ENCODE measurements at places on chromosomes 16 and 17.

- DNase-seq, result no peak
These were observed 775 bp downstream of the CYTH1 start for GRCh38 chr17:78781104-78781892.

GRCh38 chr17:63262751-63263476 is 183.2 kb downstream of the CYB561 start:
- no peak for DNase-seq

GRCh38 chr16:14110728-14111251 is 39.7 kb downstream of the MRTFB start:
- DNase-seq, result no peak

- DNase-seq, result no peak
These were observed 344.5 kb downstream of the SEC14L1 start for GRCh38 chr17:77485089-77485833.

DNA sequence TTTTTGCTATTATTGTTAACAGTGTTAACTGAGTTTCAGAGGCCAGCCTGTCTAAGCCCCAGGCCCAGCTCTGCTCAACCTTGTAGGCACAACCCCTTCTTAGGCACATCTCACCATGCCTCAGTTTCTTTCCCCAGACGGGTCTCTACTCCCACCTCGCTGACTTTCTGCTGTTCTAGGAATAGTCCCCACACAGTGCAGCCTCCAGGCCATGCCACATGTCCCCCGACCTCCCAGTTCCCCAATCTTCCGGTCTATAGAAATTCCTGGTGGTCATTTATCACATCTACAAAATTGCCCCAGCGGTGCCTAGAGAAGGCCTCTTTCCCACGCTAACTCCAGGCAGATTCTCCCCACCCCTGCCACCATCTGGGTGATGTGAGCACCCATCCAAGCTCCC is 34.8 kb downstream of the ADGRG5 start:
- no peak for DNase-seq

GRCh38 chr17:29331708-29332085 is 37.7 kb upstream of the NUFIP2 start:
- DNase-seq, result no peak

GRCh38 chr17:80969030-80969673 is 22.5 kb upstream of the CHMP6 start:
- no peak for DNase-seq

- DNase-seq, result no peak
These were observed 7.7 kb downstream of the JPT1 start for GRCh38 chr17:75146592-75146991.

DNA sequence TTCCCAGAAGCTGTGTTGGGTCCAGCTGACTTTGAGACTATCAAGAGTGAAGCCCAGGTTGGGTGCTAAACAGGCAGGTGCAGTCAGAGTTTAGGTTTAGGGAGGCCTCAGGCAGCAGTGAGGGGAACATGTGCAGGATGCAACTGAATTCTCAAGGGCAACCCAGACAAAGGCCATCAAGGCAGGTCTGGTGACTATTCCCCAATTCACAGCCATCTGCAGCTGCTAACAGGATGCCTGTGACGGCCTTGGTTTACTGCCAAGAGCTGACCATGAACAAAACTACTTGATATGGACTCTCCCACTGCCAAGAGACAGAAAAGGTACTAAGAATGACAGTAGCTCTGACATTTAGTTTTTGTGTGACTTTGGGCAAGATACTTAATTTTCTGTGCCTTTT is 45.2 kb upstream of the BCAR1 start:
- DNase-seq, result no peak

DNA sequence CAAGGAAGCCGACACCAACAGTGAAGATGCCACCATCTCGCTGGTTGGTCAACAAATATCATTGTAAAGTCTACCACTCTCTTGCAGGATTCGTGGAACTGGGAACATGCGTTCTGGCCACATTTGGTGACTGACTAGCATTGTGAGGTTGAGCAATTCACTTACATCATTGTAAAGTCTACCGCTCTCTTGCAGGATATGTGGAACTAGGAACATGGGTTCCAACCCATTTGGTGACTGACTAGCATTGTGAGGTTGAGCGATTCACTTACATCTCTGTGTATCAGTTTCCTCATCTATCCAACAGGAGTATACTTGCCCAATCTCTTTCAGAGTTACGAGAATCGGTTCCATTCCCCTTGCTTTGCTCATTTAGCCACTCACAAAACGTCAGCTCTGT is 42.6 kb upstream of the RPH3AL start:
- no peak for DNase-seq

DNA sequence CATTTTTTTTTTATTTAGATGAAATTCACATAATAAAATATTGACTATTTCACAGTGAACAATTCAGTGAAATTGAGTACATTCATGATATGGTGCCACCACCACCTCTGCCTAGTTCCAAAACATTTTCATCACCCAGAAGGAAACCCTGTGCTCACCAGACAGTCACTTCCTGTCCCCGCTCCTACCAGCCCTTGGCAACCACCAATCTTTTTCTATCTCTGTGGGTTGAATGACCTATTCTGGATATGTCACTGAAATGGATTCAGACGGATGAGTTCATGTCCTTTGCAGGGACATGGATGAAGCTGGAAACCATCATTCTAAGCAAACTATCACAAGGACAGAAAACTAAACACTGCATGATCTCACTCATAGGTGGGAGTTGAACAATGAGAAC is 40.5 kb downstream of the ATP2C2 start:
- DNase-seq, result no peak

DNA sequence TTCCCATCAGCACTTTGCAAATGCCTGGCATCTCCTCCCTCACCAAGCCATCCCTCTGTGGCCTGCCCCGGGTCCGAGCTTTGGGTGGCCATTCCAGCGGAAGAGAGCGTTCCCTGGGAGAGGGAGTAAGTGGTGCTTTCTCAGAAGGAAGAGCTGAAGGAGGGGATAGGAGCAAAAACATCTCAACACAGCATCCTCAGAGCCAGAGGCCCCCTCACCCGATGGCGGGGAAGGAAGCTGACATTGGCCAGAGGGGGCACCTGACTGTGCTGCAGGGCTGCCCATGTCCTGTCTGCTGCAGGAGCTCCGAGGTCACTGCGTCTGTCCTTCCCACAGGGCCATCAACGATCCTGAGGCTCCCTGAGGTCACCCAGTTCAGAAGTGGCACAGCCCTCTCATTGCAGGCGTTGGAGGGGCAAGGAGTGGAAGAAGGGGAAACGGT is 427 bp upstream of the TLCD3B start:
- DNase-seq, result no peak

DNA sequence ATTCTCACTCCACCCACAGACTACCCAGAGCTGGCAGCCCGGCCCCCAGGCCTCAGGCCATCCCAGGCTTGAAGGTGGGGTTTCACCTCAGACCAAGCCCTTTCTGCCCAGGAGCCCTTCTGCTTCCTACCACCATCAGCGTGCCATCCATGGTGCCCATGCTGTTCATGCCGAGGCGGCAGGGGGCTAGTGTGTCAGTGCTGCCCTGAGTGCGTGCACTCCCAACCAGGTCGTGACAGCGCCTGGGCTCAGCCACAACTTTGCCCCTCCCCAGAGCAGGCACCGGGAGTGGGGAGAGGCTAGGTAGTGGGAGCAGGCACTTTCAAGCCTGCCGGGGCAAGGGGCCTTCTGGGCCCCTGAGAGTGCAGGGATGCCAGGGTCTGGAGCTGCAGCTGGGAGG is 8.5 kb downstream of the B3GNT9 start:
- no peak for DNase-seq
